T follicular helper cell (primary cell): ENCODE measurements at places on chromosomes 2 and 18.

GRCh38 chr2:177271981-177272666, 7.6 kb upstream of the NFE2L2 start:
- no peak for DNase-seq

DNA sequence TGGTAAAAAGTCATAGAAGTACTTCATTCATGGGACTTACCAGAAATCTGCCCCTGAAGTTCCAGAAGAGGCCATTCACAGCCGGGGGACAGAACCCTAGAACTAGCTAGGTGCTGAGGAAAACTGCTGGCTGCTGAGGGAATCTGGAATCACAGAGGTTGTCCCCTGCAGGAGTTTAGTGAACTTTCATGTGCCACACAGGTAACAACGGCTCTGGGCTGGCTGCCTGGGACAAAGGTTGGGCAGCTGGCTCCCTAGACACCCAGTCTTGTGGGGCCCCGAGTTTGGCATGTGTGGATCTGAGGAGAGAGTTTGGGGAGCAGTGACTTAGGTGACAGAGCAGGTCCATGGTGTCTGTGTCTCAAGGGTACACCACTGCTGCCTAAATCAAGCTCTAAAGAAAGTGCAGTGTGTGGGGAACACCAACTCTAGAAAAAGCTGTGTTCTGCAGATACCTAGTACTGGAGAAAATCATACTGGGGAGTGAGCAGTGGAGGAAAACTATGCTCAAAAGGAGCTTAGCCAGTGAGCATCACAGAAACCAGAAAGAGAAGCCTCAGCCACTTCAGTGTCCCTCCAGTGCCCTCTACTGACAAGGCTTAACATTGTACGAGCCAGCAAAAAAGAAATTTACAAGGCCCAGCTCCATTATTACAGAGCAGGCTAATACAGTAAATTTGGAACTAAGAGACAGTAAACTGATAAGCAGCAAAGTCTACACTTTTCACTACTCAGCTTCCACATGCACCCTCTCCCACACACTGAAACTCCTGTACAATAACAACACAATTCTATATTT, 15.2 kb downstream of the GALNT3 start:
- DNase-seq = no peak

GRCh38 chr2:234931371-234931770, 20.4 kb upstream of the SH3BP4 start:
- no peak for DNase-seq

DNA sequence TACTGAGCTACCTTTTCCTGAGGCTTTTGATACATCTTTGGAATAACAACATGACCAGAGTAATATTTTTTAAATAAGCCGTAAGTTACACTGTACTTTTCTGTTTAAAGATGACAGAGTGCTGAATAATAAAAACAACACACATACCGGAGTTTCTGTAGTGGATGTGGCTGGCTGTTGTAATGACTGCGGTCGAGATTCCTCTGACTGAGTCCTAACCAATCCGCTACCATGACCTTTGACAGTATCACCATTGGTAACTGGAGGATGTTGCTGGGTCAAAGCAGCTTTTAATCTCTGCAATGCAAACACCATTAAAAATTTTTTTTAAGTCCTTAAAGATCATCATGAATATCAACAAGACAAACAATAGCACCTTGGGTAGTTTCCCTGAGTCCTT, 70.7 kb downstream of the ATF2 start:
- no peak for DNase-seq

DNA sequence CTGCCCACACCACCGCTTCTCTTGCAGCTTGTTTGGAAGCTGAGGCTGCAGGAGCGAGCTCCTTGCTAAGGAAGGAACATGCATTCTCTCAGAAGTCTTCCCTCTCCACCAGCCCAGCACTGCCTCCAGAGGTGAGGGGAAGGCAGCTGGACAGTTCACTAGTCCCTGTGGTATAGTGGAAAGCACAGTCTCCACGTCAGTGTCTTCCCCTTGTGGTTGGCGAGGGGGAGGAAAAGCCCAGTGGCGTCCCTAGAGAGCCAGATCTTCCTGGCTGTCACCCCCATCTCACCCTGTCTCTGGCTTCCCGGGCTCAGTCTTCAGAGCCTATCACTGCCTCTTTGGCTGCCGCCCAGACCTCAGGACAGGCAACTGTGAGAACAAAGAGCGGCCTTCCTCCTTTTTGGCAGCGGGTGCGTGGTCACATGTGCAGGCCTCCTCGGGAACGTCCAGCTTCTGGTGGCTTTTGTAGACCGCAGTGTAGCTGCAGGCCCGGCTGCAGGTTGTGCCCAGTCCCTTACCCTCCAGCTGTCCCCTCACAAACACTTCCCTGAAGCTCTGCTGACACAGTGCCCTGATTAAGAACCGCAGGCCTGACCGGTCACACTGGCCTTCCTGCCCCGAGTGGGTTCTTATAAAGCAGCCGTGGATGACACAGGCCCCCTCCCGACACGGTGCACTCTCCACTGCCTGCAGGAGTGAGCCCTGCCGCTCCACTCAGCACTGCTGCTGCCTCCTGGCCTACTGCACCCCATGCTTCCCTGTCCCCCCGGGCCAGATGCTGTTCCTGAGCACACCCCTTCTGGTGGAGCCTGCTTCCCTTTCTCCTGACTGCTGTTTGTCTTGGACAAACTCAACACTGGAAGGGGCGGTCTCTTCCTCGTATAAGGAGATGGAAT, 90.9 kb downstream of the RNF144A start:
- no peak for DNase-seq

- no peak for DNase-seq
Measured at GRCh38 chr2:38141501-38141900, 65.5 kb upstream of the CYP1B1 start.
